ENCODE measurements at places on chromosomes 12 and 14.

DNA sequence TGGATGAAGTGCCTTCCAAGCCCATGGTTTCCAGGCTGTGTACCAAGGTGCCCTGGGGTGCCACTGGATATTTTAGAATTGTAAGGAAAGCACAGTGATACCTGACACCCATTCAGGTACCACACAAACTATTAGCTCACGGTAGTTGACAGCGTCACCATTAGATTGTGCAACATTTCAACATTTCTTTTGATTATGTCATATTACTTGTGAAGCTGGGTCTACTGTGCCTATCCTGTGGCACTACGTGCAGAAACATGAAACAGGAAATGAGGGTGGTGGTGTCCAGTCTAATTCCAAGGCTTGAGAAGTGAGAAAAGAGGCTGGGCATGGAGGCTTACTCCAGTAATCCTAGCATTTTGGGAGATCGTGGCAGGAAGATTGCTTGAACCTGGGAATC lies 75.5 kb upstream of the CPM start:
- no peak for DNase-seq

- no peak for DNase-seq
These were observed 115.0 kb downstream of the AKAP6 start for GRCh38 chr14:32443890-32444661.

DNA sequence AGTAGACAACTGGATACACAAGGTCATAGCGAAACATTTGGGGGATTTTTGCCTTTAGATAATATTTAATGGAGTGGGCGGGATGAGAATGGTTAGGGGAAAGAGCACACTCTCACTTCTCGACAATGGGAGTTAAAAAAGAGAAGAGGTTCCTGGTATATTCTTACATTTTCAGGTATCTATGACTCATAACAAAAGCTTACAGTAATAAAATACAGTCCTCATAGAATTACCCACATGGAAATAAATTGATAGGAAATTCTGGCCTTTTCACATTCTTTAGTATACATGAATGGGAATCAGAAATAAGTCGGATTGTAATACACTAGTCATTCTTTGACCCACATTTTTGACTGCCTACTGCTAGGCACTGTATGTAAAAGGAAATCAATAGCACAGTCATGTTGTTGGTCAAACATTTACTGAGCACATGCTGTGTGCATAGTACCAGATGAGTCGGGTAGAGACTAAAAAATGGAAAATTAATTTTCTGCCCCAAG lies 8.2 kb upstream of the CRADD start:
- DNase-seq = no peak

DNA sequence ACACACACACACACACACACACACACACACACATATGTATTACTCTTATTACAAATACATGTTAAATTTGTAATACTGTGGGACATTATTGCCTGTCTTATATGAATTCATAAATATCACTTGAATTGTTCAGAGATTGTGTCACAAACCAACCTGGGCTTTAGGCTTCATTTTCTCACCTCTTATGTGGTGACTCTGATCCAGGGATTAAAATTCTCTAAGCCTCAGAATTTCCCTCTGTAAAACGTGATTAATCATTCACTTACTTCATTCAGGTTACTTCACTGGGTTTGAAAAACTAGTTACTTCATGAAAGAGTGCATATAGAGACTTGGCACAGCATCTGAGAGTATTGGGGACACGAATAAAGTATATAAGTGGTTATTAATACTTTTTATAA lies 240.3 kb upstream of the PDZRN4 start:
- DNase-seq = no peak

- no peak for DNase-seq
These were observed 4.0 kb upstream of the NAA25 start for GRCh38 chr12:112112409-112113133.

GRCh38 chr12:23742574-23742973 lies 206.9 kb downstream of the SOX5 start:
- DNase-seq = no peak

- DNase-seq = no peak
These were observed 58.3 kb upstream of the ISM2 start for GRCh38 chr14:77556946-77557345.

GRCh38 chr12:7934091-7934888 lies 1.7 kb downstream of the SLC2A3 start:
- no peak for DNase-seq

- DNase-seq = no peak
These were observed 336.4 kb upstream of the E2F7 start for GRCh38 chr12:77401770-77402081.

DNA sequence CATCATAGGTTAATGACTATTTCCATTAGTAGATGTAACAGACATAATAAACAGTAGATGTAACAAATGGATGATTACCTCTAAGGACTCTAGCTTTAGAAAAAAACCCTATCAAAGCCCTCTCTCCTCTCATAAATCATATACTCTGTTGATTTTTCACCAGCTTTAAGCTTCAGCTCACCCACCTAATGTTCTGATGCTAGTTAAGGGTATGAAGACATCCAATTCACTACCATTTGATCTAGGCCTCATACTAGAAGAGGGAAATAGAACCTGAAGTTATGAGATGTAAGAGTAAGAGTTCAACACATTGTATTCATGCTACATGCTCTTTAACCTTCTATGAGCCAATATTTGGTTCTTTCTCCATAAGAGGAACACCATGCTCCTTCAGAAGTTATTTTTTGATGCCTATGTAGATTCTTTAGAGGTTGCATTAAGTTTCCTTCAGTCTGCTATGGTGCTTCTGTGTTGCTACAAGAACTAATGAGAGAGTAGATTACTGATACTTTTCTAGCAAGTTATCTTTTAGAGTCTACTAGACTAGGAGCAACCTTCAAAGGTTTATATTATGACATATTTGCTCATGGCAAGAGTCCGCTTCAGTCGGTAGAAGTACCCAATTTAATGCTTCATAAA lies 16.0 kb downstream of the A2M start:
- no peak for DNase-seq

- no peak for DNase-seq
These were observed 321.4 kb upstream of the RGS6 start for GRCh38 chr14:71610797-71611196.

DNA sequence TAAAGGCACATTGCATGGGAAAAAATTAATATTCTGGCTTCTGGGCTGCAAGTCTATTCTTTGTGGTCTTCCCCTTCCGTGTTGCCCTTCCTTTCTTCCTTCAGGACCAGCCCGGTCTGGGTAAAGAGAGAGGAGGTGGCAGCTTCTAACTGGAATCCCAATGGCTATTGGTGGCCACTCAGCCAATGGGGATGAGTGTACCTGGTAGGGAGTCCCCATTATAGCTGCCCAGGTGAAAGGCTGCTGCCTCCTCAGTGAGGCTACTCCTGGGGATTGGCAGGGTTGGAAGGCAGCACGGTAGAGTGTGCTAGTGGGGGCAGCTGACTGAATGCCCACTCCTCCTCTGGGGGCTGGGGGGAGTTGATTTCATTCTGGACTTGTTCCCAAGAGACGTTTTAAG lies 112.6 kb downstream of the RBM19 start:
- no peak for DNase-seq

- DNase-seq = no peak
These were observed 28.0 kb downstream of the SLC15A4 start for GRCh38 chr12:128795530-128796361.

GRCh38 chr14:105180592-105181548 lies at the start of gene NUDT14:
Gene NUDT14, minus strand, starts transcription at chr14:105181312. Its CDS starts 103 bp downstream, at chr14:105181209.
- DNase-seq = no peak

- DNase-seq = no peak
These were observed 37.5 kb downstream of the TM7SF3 start for GRCh38 chr12:26976687-26977086.

DNA sequence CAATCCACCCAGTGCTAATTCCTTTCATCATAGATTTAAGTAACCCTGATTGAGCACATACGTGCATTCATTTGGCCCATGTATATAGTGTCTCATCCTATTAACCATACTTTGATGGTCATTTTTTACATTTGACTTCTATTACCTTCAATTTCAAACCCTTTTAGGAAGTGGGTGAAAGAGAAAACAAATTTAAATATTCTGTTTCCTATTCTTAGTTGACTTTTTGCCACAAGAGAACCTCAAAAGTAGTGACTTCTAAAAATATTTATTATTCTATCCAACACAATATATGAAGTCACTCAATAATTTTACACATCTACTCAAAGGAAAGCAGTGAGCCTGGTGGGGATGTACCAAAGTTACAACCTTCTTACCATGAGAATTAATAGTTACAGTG lies 164.9 kb downstream of the CEP128 start:
- DNase-seq = no peak

GRCh38 chr12:118377021-118377883 lies 897 bp downstream of the SUDS3 start:
- no peak for DNase-seq

DNA sequence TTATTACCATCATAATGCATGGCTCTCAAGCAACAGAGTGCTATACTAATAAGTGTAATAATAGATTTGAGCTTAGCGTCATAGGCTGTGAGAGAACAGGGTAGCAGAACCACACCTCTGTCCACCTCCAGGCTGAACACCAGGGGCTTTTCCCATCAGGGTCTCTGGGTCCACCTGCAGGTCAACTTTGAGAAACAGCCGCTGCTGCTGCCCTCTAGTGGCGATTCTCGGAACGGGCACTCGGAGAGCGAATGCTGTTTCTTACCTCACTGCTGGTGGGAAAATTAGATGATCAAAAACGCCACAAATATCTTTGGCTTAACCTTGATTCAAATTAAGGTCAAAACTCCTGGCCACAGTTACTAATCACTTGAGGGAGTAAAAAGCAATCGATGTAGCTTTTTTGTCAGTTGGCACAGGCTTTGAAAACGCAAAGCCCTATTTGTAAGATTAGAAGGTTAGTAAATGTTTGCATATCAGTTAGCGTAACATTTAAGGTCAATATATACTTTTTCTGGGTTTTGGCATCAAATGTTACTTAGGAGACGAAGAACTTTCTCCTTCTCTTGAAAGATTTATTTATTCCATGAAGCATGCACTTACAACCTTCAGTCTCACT lies 127.9 kb upstream of the TMEM132D start:
- DNase-seq = no peak

DNA sequence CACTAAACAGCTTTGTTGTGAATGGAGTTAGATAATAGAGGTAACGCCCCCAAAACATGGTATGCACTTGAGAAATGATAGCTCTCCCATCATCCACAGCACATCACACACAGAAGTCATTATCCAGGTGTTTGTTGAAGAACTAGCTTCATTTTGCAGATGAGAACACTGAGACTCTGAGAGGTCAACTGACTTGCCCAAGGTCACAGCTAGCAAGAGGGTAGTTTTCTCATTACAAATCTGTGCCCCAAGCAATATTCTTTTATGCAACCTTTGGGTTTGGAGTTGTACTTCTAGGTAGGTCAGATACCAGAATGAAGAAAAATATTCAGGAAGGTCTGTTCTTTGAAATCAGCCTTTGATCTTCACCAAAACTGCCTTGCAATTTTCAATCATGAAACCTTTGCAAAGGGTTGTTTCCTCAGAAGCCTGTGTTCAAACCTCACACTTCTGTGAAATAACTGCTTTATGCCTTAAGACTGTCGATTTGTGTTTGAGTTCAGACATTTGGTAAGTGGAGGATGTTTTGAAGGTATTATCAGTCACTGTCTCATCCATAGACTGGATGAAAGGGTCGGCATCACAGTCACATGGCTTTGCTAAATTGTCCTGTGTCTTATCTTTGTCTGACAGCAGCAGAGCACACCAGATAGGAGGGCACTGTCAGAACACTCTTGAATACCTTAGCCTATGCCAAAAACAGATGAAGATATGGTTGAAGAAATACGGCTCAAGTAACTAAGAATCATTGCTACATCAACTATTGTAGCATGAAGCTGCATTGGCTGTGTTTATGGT lies 233.2 kb upstream of the BTG1 start:
- DNase-seq = no peak

DNA sequence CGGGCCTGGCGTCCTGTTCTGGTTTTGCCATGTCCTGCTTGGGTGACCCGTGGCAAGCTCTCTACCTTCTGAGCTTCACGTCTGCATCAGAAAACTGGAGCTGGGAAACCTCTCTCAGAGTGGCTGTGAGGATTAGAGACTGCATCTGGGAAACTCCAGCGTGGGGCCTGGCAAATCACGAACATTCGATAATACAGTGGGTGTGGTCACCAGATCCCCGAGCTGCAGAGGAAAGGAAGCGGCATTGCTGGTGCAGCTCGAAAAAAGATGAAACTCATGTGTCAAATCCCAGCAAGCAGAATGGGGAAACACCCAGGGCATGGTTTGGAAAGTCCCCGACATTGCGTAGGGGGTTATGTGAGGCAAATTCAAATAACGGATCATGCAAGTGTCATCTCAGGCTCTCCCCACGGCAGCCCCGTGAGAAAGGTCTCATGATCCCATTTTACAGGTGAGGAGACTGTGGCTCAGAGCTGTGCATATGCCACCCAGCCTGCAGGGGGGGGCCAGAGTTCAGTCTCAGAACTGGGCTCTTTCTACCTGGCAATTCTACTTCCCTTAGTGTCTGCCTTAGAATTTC lies 98.1 kb upstream of the VRK1 start:
- no peak for DNase-seq

GRCh38 chr12:9851927-9852326 lies 17.2 kb downstream of the CLEC2B start:
- DNase-seq = no peak

- no peak for DNase-seq
These were observed 76.2 kb upstream of the RASSF8 start for GRCh38 chr12:25882266-25882665.

DNA sequence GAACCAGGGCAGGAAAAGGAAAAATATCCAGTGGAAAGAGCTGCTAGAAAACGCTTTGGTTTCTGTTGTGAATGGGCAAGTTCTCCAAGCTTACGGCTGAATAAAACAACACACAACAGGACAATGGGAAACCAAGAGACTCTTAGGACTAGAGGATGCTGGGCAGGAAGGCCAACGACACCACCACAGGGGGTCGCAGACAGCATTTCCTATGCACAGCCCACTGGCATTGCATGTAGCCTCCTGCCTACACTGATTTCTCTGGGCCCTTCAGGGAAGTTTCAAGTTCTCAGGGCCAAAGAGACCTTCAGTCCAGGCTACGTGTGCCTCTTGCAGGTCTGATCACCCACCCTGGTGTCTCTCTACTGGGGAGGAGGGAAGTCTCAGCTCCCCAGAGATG lies 108.0 kb downstream of the RIMBP2 start:
- DNase-seq = no peak
